Right ventricle myocardium superior (tissue), 1 donor: ENCODE measurements at places on chromosomes 1 and 21. TPM values are rescaled to one million over a fixed set of nuclear protein-coding genes. Genes with fewer than 3 reads are reported as not detected.

DNA sequence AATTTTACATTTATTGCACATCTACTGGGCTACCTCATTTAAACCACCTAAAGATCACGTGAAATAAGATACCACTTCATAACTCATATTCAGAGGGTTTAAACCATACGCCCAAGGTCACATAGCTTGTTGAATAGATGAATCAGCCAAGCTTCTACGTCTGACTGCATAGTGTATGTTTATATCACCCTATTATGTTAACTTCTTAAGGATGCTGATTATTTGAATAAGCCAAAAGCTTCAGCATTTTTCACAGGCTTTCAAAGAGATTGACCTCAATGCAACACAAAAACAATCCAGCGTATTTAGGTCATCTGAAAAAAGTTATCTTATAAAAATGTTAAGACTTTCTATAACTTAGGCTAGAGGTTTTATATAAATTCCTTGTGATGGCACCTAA, 373.8 kb downstream of the TGFB2 start:
- DNase-seq: no peak

DNA sequence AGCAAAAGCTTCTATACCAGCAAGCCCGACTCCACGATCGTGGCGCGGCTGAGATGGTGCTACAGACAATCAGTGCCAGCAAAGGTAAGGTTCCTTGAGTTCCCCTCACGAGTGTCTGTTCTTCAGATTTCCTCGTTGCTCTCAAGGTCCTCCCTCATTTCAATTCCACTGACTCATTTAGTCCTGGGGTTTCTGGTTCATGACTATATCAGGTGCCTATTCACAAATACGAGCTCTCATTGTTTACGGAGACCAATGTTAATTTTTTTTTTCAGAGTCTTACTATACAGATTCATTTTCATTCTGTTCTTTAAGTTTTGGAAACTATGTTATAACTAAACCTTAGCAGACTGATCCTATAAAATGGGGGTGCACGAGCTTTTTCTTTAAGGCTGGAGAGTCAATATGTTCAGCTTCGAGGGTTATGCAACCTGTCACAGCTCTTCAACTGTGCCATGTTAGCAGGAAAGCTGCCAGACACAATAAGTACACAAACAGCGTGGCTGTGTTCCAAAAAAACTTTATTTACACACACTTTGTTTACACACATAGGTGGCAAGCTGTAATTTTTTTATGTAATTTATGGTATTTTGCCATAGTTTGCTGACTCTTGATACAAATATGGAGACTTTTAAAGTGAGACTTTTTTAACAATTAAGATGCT, 134.3 kb downstream of the ZP4 start:
- DNase-seq: no peak

DNA sequence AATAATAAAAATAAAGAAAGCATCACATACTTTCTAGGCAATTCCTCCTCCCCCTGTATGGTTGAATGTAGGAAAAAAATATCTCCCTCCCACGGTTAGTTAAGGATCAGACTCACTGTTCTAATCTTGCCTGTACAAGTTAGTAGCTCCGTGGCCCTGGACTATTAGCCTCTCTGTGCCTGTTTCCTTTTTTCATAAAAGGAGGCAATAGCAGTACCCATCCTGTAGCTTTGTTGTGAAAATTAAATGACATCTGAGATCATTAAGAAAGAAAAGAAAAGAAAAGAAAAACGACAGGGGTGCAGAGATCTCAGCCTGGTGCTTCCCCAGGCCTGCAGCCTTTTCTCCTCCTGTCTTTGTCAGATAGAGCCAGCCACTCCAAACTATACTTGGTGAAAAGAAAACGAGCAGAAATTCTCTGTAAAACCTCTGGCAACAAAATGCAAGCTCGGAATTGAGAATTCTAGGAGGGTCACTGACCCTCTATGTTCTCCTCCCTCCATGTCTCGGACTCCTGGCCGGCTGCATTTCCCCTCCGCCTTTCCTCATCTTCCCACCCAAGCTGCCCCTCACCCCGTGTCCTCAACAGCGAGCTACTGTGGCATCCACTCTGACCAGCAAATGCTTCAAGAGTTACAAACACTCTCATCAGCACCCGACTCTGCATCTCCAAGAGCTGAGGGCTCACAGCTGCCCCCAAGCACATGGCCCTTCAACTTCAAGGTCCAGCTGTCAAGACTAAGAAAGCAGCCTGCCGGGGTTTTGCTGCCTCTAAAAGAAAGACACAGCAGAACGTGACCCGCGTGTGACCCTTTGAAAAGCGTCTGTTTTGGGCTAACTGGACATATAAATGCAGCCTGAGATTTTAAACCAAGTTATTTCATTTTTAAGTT, 13.6 kb downstream of the RIPK4 start:
- peak; percentile 30 for DNase-seq

GRCh38 chr1:82728206-82728605, 927.5 kb downstream of the ADGRL2 start:
- no peak for DNase-seq

DNA sequence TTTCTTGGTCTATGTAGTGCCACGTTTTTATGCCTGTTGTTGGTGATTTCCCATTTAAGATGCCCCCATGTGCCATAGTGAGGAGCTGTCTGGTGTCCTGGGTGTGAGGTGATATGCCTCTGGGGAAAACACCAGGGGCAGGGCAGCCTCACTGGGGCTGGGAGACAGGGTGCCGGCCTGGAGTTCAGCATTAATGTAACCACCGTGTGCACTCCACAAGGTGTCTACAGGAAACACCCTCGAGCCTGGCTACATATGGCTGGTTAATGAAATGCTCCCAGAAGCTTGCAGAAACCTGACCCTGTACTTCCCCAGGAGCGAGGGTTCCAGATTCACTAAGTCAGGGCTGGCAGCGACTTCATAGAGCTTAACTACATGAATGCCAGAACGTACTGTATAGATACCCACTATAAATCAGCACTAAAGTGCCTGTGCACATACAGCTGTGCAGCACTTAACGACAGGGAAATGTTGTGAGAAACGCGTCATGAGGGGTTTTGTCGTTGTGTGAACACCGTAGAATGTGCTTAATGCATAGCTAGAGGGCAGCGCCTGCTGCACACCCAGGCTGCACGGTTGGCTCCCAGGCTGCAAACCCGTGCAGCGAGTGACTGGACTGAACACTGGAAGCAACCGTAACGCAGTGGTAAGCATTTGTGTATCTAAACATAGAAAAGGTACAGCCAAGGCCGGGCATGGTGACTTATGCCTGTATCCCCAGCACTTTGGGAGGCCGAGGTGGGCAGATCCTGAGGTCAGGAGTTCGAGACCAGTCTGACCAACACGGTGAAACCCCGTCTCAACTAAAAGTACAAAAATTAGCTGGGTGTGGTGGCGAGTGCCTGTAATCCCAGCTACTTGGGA, 10.4 kb downstream of the TFF2 start:
- DNase-seq: no peak

DNA sequence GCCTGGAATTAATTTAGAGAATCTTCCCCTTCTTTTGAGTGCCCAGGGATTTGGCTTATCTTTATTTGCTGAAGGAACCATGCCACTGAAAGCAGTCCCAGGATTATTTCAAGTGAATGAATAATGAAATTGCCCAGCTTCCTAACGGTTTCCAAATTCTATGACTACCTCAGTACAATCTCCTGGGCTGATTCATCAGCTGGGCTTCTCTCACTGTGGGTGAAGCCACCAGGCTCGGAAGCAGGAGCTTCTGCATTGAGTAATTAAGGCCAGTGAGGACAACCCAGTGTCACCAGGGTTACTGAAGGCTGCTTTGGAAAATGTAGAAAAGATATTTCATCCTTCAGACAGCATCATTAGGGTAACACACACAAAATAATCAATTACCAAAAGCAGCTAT, 169.8 kb downstream of the DAB1 start:
- no peak for DNase-seq

The EDN2 gene
- total RNA-seq: 0.27 TPM

The L1TD1 gene
- total RNA-seq: not detected
